Stimulated activated CD8-positive, alpha-beta memory T cell treated with anti-CD3 and anti-CD28 coated beads, Interleukin-7, amount 100 ng/mL, for 1 hour (primary cell): ENCODE measurements at places on chromosomes 3 and 15.

GRCh38 chr15:58478579-58478978 lies 46.8 kb downstream of the LIPC start:
- DNase-seq = no peak

- no peak for DNase-seq
These were observed 65.8 kb upstream of the CADPS start for GRCh38 chr3:62940771-62941563.

DNA sequence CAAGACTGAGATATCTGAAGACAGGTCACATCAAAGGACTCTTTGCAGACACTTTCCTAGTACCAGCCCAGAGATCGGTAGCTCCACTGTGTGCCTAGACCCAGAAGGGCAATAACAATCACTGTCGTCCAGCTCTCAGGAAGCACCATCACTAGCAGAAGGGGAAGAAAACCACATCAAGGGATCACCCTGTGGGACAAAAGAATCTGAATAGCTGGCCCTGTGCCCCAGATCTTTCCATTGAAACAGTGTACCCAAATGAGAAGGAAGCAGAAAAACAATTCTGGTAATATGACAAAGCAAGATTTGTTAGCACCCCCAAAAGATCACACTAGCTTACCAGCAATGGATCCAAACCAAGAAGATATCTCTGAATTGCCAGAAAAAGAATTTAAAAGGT lies 404.4 kb upstream of the NECTIN3 start:
- DNase-seq = no peak

DNA sequence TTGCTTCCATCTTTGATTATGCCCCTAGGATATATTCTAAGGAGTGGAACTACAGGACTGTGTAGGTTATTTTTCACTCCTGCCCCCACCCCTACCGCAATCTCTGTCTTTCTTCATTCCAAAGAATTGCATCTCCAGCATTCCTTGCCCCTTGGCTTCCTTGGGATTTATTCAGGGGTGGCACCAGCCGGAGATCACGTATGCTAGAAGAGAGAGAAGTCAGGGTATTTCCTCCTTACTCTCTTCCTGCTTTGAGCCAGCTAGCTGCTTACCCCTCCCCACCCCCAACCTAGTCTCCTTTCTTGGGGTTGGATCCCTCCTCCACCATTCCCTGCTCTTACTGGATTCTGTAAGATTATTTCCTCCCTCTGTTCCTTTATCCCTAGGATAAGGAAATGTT lies 35.0 kb upstream of the DENND4A start:
- no peak for DNase-seq

DNA sequence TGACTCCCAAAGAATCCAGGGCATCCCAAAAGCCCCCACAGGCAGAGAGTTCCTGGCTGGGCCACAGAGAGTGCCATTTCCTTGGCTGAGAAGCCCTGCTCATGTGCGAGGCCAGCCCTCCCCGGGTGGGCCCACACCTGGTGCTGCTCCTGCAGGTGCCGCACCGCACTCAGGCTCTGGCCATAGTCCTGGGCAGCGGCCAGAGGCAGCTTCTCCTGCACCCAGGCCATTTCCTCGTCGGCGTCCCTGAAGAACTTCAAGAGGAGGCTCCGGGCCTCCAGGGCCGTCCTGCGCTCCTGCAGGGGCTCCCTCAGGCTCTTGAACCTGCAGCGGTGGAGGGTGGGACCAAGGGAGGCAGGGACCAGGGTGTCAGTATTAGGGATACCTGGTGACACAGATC lies 18.1 kb downstream of the PLA2G4B start:
- no peak for DNase-seq

DNA sequence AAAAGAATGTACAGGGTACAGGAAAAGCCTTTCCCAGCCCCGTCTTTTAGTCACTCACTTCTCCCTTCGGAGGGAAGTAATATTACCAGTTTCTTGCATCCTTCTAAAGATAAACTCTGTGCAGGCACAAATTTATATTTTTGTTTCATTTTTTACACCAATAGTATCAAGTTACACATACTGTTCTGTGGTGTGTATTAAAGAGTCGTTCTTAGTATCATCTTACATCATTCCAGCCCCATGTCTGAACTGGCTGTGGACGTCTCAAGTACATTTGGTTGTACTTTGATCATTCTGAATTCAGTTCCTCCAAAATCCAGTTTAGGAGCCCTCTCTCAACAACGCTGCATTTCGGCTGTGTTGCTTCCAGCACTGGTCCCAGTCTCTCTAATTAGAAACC lies 68.7 kb downstream of the LMLN start:
- DNase-seq = no peak

GRCh38 chr15:73598530-73599160 lies 34.5 kb downstream of the NPTN start:
- no peak for DNase-seq

- no peak for DNase-seq
These were observed 17.7 kb upstream of the HEG1 start for GRCh38 chr3:125073390-125073905.

DNA sequence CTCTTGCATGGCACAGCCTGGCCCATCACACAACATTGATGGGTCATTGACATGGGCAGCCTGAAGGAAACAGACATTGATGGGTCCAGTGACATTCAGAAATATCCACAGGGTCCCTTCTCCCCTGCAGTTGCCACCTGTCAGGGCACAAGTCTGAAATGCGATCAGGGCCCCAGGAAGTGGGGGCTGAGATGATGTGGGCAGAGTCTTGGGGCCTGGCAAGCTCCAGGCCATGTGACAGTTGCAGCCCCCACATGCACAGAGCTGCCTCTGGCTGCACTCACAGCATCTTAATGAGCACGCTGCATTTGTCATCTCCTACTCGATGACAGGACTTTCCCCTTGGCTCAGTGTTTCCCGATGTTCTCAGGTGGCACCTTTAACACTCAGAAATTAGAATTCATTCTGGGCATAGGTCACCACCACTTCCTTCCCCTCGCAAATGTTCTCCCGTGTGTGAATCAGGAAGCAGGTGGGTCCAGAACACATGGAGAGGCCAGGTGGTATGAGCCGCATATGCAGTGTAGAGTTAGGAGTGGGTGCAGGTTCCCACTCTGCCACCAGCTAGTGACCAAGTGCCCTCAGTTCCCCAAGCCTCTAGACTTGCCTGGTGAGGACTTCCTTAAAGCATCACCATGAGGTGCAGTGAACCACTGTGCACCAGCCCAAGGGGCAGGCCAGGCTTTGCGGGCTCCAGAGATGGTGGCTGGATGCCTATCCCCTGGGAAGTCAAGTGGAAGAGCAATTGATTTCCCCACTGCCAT lies 1.6 kb upstream of the TXNRD3 start:
- no peak for DNase-seq

- DNase-seq = no peak
These were observed 55.0 kb downstream of the BSN start for GRCh38 chr3:49609314-49609713.

- DNase-seq = no peak
These were observed 174.7 kb downstream of the UACA start for GRCh38 chr15:70588613-70589012.

GRCh38 chr3:194405766-194406165 lies 6.7 kb upstream of the GP5 start:
- no peak for DNase-seq

DNA sequence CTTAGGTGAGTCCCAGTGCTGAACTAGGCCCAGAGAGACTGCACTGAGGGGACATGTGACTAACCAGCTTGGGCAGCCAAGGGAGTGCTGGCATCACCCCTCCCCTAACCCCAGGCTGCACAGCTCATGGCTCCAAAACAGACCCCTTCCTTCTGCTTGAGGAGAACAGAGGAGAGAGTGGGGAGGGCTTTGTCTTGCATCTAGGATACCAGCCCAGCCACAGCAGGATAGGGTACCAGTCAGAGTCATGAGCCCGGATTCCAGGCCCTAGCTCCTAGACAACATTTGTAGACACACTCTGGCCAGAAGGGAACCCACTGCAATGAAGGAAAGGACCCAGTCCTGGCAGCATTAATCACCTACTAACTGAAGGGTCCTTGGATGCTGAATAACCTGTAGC lies 49.9 kb upstream of the PLSCR4 start:
- no peak for DNase-seq

DNA sequence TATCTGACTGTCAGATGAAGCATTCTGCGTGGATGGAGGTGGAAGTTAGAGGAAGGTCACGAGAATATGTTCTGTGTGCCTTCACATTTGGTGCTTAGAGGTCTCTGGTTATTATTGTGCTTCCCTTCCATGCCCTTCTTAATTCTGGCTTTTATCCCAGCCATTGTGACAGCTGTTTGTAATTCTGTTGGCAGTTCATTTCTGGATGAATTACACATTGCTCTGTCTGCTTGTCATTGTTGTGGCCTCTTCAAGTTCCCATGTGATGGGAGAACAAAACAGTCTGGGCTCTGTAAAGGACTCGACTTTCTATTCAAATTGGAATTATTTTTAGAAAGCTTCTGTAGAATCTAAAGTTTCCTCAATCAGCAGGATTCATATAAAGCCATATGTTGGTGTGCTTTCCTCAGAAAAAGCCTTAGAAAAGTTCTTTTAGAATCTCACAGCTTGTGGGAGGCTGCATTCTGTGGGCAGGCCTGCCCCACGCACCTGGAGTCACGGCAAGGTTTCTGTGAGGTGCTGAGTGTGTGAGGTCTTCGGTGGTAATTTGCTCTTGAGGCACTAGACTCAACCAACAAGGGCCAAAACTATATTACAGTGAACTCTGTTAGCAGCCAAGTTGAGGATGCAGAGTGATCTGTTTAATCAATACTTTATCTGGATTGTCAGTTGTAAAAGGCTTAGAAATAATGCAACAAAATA lies 397.4 kb upstream of the AZI2 start:
- no peak for DNase-seq

DNA sequence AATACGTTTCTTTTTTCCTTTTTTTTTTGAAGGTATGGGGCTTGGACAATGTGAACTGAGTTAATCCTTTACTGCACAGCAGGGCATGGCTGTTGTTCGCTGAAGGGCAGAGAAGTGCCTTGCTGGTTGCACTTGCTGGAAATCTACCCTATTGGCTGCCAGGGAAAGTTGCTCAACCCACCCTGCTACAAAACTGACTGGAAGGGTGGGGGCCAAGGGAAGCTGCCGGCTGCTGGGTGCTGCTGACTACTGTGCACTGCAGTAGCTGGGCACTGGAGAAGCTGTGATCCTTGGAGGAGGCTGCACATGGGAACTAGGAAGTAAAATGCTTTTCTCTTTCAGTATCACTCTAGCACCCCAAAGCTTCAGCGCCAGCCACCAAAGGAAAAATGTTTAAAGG lies 70.5 kb downstream of the ETV5 start:
- DNase-seq = no peak

DNA sequence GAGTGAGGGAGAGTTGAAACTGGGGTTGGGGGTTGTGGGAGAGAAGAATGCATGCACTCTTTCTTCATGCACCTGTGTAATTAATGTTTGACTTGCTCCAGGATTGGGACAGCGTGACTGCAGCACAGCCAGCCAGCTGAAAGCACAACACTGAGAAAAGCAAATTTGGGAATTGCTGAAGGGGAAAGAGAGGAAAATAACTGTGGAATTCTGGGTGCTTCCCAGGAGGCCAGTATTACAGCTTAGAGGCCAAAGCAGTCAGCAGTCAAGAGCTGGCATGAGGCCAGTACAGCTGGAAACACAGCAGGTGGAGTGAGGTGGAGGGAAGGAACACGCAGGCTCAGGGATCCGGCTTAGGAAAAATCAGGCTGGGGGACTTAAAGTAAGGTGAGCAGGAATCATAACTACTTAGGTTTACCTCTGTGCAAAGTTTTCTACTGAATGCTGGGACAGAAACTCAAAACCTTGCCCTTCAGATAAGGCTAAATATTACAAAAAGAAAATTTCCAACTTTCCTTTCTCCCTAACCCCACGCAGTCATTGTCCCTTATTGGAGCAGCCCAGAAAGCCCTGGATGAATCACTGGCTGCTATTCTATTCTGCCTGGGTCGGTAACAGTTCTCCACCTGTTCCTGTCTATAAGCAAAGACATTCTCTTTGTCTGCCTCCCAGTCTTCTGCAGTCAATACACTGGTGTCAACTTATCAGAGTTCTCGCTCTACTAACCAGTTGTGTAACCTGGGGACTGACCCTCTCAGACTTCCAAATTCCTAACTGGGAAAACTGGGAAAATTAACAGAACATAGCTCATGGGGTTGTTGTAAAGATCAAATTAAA lies 167.2 kb downstream of the MAGI1 start:
- DNase-seq = no peak

DNA sequence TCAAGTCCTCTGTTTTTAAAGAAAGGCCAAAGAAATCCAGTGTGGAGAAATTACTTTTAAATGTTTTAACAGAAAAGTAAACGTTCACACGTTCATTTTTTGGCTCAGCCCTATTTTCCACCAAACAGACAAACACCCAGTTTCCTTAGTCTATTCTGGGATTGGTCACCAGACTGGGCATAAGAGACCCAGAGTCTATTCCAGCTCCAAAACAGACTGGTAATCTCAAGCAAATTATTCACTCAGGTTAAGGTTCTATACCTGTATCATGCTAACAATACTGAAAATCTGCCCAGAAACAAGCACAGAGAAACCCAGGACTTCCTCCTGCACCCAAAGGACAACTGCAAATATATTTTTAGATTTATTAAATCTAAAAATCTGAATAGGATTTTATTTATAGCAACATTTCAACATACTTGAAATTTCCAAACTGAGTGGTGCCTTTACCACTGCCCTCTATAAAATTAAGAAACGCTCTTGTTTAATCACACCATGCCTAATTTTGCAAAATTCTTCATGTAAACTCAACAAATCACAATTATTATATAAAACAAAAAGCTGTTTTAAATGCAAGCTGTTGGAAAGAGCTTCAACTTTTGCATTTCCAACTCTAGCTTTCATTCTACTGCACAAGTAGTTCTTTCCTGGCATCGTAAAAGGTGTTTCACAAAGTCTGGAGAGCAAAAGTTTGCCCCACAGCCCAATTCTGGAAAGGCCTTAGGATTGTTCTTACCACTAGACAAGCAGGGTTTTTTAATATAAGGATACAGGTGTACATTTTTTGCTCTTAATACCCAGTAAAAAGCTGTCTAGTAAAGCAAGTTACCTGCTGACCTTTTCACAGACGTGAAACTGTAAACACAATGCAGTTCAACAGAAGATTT lies 18.7 kb downstream of the ZNF148 start:
- no peak for DNase-seq

DNA sequence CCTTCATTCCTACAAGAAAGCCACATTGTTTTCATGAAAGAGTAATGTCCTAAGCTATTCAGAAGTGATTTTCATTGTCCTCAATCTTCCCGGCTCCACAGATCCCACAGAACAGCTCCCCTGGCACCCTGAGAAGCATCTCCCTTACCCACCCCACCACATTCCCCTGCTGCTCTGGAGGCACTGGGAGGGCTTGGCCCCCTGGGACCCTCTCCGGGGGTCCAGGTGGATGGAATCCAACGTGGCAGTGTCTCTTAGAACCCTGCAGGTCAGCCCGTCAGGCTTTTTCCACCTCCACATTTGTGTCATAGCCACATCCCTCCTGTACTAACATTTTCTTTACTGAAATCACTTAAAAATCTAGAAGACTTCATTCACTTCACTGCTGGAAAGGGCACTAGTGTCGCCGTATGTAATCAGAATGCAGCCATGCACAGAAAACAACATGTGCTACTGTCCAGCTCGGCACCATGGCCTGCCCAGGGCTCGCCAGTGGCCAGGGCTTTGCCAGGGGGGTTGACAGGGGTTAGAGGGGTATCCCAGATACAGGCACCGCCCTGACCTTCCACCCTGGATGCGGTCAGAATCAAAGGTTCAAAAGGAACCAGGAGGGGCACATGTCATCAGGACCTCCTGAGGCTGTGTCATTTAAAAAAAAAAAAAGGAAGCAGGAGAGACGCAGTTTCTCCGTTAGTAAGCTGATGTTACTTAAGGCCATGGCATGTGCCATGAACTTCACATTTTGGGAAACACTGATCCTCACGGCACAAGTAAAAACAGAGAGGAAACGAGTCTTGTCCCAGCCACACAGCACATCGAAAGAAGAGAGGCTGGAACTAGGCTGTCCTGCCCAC lies 106.3 kb downstream of the LSM3 start:
- no peak for DNase-seq
